ENCODE measurements at places on chromosomes 12 and 14.

- no peak for DNase-seq
These were observed 10.2 kb upstream of the RNF212B start for GRCh38 chr14:23227566-23227965.

GRCh38 chr12:28925719-28926376 is 223.2 kb upstream of the FAR2 start:
- no peak for DNase-seq

DNA sequence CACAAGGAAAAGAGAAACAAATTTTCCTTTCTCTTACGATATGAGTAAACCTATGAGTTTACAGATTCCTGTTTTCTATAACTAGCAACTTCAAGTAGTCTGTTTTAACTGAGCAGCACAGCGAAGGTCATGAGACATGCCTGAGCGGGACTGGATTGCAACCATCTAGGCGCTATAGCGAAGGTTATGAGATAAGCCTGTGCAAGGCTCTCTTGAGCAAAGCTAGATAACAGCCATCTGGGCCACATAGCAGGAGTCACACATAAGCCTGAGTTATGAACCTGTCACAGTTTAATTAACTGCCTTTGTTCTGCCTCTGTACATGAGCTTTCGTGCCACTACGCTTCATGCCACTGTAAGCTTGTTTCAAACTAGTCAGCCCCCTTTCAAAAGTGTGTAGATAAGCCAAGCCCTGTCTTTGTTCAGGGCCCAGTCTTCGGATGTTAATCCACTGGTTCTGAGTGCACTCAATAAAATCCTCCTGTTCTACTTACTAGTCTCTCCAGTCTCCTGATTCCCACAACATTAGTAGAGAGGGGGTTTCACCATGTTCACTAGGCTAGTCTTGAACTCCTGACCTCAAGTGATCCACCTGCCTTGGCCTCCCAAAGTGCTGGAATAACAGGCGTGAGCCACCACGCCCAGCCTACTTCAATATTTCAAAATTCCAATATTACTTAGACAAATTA is 47.1 kb downstream of the SEC23A start:
- DNase-seq, result no peak

DNA sequence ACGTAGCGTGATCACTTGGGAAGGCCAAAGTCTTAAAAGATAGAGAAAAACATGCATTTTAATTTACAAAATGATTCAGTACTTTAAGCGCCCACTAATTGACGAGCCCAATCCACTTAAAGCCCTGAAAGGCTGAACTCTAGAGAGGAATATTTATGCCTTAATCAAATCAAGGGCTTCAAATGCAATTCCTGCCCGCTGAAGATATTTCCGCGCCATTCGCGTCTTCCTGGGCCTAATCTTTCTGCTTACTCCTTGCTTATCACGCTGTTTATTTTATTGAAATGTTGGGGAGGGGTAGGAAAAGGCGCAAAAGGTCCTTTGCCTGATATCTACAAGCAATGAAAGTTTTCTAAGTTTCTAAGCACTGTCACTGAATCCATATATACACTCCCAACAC is 4.0 kb downstream of the TBX3 start:
- DNase-seq, result no peak
